ENCODE measurements at places on chromosomes 5 and 9.

- DNase-seq = no peak
Observed at GRCh38 chr9:137393176-137394150, 29.5 kb downstream of the EXD3 start.

GRCh38 chr9:137383784-137384756 is 38.9 kb downstream of the EXD3 start:
- DNase-seq = no peak

GRCh38 chr5:175356428-175356827 is 87.6 kb downstream of the DRD1 start:
- no peak for DNase-seq

DNA sequence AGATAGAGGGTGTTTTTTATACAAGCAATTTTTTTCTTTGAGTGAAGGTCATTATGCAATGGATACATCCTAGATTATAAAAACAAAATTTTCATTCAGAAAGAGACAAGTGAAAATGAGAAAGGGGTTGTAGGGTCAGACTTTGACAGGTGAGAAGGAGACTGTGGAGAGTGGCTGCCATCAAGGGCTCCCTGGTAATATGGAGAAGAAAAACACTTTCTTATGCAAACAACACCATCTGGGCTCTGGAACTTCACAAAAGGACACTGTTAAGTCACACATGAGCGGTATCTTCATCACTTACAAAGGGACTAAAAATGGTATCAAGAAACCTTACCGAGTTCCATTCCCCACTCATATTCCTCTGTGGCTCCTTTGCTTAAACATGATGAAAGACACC is 23.5 kb downstream of the C7 start:
- no peak for DNase-seq

GRCh38 chr9:69499959-69500358 is 172.2 kb downstream of the APBA1 start:
- no peak for DNase-seq
